NCI-H1694 (cell line): ENCODE measurements at places on chromosomes 6 and 20.

DNA sequence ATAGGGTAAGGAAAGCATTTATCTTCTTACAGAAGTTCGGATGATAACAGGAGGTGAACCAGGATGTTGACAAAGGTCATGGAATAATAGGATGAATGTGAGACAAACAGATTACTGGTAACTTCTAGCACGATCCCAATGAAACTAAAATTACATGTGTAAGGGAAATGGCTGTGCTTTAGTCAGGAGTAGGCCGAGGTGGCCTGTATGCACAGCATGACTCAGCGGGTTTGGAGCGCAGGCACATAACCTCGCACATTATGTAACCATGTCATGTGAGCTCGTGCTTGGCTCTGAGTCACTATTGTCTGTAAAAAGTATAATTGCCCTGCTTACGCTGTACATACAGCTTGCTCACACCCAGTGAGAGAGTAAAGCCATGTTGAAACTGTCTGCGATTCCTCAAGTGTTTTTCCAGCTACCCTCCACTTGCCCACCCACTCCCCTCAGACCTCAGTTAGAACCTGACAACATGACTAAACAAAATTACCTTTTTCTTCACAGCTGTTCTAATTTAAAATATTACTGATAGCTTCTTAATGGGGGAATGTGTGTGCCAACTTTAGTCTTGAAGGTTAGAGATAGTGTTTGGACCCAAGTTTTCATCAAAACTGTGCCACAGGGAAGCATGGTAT is 8.2 kb downstream of the CYB5R4 start:
- no peak for DNase-seq

DNA sequence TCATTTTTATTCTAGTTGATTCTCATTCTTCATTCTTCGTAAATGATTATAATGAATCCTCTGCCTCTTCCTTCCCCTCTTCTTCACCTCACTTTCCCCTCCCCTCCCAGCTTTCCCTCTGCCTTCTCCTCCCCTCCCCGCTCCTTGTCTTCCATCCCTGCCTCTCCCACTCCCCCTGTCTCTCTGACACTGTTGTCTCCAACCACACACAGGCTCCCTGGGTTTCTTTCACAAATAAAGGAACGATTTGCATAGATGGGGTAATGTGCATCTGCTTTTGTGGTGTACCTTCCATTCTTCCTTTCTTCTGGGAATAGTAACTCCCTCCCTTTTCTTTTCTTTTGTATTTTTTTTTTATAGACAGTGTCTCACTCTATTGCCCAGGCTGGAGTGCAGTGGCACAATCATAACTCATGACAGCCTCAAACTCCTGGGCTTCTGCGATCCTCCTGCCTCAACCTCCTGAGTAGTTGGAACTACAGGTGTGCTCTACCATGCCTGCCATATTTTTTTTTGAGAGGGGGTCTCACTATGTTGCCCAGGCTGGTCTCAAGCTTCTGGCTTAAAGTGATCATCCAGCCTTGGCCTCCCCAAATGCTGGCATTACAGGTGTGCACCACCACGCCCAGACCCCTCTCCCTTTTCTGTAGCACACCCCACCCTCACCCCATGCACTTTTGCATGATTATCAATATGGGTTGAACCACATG is 318.6 kb downstream of the PRKN start:
- DNase-seq = no peak

GRCh38 chr6:146260886-146261285 is 232.0 kb downstream of the GRM1 start:
- no peak for DNase-seq

- no peak for DNase-seq
Observed at GRCh38 chr6:150537491-150537890, 62.2 kb upstream of the PLEKHG1 start.

GRCh38 chr6:9914951-9915350 is 499.9 kb downstream of the TFAP2A start:
- no peak for DNase-seq

- no peak for DNase-seq
Observed at GRCh38 chr6:139398658-139399057, 24.2 kb upstream of the CITED2 start.

- no peak for DNase-seq
Observed at GRCh38 chr6:144555066-144555465, 269.9 kb downstream of the UTRN start.
